ENCODE measurements at places on chromosomes 3 and 15.

DNA sequence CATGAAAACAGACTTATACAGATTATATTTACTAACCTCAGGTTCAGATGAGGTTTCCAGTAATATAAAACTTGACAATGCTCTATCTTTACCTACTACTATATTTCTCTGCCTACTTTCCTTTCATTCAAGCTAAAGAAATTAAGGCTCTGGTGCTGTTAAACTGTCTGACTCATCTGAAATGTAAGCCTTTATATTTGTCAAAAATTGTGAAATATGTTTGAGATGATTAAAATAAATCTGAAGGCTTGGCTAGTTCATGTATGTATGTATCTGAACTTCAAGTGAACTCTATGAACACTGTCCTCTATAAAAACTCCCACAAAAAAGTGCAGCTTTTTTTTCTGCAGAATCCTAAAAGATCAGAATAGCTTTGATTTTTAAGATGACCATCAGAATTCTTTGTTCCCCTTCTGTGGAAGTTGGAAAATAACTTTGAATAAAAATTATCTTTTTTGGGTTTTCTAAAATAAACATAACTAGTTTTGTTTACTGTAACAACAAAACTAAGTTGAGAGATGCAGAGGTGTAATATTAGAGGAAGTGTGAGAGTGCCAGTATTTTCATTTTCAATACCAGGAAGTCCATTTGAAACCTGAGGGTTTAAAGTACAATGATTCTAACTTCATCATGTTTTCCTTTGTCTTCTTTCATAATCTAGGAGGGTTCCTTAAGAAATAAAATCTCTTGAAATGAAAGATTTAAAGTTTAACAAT, 42.2 kb downstream of the ILDR1 start:
- DNase-seq: no peak

GRCh38 chr3:182294696-182295095, 498.6 kb upstream of the ATP11B start:
- DNase-seq: no peak

DNA sequence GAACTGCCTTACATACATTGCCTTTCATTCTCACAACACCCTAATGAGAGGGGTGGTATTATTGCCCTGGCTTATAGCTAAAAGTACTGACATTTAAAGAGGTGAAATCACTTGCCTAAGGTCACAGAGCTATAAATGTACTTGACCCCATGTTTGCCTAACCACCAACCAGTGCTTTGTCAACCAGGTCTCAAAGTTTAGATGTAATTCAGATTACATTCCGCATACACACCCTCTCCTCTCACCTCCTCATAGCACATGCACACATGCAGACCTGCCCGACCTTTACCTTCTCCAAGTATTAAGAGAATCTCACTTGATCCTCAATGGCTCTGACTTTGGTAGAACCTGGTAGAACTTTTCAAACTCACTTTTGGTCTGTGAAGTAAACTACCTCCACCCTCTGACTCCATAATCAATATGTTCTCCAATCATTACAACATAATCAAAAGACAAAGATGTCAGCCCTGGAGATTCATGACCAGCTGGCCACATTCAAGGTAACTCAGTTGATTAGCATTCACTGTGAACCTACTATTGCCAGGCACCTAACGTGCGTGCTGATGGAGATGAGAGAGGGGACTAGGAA, 63.2 kb upstream of the HES1 start:
- no peak for DNase-seq

DNA sequence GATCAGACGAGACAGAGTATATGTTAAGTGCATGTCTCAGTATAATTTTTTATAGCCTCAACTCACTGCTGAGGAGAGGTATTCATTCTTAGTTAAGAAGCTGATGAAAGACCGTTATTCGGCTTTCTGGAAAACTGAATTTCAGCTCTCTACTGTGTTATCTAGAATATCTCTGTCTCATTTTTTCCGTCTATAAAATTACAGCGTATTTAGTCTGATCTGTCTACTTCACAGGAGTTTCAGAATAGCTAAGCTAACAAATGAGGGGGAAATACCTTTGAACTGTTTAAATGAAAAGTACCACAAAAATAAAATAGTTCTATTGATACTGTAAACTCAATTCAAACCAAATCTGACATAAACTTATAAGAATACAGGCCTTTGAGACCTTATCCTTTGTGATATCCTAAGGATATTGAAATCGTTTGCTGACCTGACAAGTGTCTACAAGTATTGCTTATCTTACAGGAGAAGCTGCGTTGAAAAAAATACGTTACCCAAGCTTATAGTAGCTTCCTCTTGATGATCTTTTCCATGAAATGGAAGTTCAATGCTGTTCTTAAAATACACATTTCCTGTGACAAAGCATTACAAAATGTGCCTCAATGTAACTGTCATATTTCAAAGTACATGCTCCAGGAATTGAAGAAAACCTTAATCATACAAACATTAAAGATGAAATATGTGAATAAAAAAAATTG, 104.6 kb downstream of the IL1RAP start:
- no peak for DNase-seq

DNA sequence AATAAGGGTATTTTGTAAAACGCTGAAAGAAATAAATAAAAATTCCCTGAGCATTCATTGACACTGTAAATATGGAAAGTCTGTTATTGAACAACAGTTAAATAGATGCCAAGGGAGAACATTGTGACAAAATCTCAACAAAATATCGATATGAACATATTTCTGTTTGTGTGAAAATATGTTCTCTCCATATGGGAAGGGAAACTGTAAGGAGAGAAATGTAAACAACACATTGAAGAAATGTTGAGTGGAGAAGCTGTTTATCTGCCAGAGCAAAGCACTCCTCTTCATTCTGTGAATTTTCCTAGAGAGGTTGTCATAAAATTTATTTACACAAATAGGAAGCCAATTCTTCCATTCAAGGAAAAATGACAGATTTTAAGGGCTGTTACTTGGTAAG, 57.1 kb upstream of the EOMES start:
- DNase-seq: no peak

DNA sequence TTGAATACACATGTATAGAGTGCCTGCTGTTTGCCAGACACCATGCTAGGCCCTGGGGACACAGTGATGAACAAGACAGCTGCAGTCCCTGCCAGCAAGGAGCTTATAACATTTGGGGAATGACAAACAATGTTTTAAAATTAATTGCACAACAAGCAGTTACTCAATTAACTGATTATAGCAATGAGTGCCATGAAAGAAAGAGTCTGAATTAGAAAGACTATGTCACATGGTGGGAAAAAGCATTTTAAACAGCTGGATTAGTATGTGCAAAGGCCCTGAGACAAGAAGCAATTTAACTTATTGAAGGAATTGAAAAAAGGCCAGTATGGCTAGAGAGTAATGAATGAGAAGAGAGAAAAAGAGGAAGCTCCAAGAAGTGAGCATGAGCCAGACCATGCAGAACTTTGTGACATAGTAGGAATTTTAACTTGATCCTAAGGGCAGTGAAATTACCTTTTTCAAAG, 64.5 kb upstream of the PLXNA1 start:
- DNase-seq: no peak

DNA sequence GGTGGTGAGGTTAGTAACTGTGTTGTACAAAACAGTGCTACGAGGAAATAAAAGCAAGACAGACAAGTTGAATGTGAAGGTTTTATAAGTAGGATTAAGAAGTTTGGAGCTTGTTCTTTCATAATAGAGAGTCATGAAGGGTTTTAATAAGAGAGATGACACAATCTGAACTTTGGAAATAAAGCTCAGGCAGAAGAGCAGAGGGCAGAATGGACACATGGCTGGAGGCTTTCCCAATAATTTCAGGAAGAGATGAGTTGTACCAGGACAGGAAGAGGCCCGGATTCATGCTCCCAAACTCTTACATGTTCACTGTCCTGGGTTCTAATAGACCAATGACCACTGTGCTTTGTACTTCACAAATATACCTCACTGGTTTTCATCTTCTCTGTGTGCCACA, 194.8 kb downstream of the SLC9A9 start:
- DNase-seq: no peak

- no peak for DNase-seq
These were observed 12.5 kb downstream of the KLHDC8B start for GRCh38 chr3:49183873-49184272.

DNA sequence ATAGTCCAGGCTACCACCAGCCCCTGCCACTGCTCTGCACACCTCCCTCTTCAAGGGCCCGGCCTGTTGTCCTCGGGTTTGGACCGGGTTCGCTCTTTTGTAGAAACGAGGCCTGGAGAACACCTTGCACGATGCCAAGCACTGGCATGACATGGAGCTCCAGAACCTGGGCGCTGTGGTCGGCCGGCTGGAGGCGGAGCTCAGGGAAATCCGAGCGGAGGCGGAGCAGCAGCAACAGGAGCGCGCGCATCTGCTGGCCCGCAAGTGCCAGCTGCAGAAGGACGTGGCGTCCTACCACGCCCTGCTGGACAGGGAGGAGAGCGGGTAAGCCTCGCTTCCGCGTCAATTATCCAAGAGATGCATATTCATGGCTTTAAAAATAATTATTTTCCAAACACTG, 72.4 kb downstream of the BFSP2 start:
- DNase-seq: no peak

- no peak for DNase-seq
These were observed 93.9 kb downstream of the PCCB start for GRCh38 chr3:136343873-136344555.

DNA sequence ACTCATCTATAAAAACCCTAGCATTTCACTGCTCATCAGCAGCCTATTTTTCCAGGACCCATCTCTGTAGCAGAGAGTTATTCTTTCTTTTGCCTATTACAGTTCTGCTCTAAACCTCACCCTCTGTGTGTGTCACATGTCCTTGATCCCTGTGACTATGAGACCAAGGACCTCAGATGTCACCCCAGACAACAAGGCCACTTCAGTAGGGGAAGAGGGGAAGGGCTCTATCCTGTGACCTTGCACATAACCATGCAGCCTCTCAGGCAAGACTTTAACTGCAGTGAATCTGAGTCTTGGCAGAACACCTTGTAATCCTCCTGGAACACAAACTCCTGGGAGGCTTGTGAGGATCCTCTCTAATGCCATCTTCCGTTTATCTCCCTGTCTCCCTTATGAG, 4.4 kb upstream of the ZNF589 start:
- no peak for DNase-seq

DNA sequence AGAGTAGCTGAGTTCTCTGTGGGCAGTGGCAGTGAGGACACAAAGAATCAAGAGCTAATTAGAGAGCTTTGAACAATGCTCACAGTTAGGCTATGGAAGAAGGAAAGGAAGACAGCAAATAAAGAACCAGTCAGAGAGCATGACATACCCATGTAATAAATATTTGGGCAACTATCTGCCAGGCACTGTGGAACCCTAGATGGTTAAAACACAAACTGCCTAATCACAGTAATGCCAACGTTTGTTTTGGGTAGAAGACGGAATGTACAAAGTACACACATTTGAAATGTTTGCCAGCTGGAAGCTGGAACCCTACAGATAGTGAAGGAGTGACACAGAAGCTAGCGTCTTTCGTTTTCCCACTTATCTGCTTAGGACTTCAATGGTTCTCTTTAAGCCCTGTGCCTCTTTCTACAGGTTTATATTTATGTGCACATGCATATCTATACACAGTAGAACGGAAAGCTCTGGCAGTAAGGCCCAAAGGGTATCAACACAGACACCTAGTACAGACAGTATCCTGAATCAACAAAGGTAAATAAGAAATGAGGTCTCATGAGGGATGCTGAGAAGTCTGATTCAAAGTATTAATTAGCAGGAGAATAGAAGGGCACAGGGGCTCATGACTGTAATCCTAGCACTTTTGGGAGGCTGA, 44.6 kb downstream of the ANKRD28 start:
- DNase-seq: no peak

GRCh38 chr3:125615256-125615655, 20.0 kb upstream of the OSBPL11 start:
- DNase-seq: no peak

GRCh38 chr3:184597829-184598573, 36.4 kb downstream of the EPHB3 start:
- no peak for DNase-seq

GRCh38 chr3:99961756-99962515, 144.3 kb downstream of the CMSS1 start:
- DNase-seq: no peak

- no peak for DNase-seq
These were observed 188.3 kb downstream of the LSAMP start for GRCh38 chr3:116256843-116257485.

DNA sequence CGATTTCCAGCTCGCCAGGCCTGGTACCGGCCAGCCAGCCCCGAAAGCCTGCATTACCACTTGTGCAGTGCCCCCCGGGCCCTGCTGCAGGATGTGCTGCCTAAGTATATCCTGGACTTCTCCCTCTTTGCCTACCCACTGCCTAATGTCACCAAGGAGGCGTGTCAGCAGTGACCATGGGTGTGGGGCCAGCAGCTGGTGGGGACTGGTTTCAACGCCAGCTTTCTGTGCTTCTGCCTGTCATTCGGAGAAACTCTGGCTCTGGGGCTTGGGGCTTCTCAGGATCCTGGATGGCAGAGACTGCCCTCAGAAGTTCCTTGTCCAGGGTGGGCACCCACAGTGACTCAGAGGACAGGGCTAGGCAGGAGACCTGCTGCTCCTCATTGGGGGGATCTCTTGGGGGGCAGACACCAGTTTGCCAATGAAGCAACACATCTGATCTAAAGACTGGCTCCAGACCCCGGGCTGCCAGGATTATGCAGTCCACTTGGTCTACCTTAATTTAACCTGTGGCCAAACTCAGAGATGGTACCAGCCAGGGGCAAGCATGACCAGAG, 1.5 kb downstream of the CHST14 start:
- DNase-seq: no peak

DNA sequence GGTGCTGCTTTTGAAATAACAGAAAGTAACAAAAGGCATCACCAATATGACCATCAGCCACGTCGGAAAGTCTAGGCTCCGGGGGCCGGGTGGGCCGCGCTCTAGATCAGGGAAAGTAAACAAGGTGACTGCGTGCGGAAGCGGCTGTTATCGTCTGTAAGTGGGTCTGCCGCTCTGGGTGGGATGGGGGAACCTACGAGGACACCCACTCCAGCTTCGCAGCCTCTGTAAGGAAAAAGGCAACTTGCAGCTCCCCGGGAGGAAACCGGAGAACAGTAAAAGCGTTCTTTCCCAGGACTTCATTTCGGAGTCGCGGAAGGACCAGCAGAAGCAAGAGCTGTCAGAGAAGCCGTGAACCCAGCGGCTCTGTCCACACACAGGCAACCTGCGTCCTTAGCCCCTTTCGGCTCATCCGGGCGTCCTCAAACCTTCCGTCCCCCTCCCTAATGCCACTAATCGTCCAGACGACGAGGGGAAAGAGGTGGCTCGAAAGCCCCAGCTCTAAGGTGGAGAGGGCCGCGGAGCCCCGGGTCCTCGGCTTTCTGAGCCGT, 461 bp downstream of the XRN1 start:
- peak; percentile 11 for DNase-seq

DNA sequence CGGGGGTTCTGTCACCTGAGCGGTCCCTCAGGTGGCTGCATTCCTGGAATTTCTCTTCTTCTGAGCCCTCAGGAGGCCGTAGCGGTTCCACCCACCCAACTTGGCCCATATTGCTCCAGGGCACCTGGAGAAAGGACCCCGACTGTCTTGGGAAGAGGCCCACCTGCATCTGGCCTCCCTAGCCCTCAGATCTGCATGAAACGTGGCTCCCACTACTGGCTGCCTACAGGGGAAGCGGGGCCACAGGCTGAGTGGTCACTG, 9.9 kb upstream of the ANPEP start:
- DNase-seq: no peak

GRCh38 chr3:148150141-148150540, 547.6 kb upstream of the AGTR1 start:
- DNase-seq: no peak

Measured in activated CD8-positive, alpha-beta memory T cell treated with anti-CD3 and anti-CD28 coated beads for 1 hour (primary cell).